ENCODE measurements at places on chromosomes 6 and 20. TPM values are rescaled to one million over a fixed set of nuclear protein-coding genes. Genes with fewer than 3 reads are reported as not detected.

- H3K4me3 ChIP-seq = no peak overlapping the region
- DNase-seq = no peak
- H3K27ac ChIP-seq = peak overlapping the region; percentile 56
Measured at GRCh38 chr6:14722001-14722562, 523.8 kb upstream of the JARID2 start.

- no peaks in the 10 kb centered on the region for H3K36me3 ChIP-seq
- no peak overlapping the region for H3K4me3 ChIP-seq
- no peaks in the 10 kb centered on the region for H3K27me3 ChIP-seq
- no peaks in the 10 kb centered on the region for H3K4me1 ChIP-seq
- DNase-seq = no peak
Measured at GRCh38 chr6:116004841-116005815, 55.6 kb downstream of the FRK start.

DNA sequence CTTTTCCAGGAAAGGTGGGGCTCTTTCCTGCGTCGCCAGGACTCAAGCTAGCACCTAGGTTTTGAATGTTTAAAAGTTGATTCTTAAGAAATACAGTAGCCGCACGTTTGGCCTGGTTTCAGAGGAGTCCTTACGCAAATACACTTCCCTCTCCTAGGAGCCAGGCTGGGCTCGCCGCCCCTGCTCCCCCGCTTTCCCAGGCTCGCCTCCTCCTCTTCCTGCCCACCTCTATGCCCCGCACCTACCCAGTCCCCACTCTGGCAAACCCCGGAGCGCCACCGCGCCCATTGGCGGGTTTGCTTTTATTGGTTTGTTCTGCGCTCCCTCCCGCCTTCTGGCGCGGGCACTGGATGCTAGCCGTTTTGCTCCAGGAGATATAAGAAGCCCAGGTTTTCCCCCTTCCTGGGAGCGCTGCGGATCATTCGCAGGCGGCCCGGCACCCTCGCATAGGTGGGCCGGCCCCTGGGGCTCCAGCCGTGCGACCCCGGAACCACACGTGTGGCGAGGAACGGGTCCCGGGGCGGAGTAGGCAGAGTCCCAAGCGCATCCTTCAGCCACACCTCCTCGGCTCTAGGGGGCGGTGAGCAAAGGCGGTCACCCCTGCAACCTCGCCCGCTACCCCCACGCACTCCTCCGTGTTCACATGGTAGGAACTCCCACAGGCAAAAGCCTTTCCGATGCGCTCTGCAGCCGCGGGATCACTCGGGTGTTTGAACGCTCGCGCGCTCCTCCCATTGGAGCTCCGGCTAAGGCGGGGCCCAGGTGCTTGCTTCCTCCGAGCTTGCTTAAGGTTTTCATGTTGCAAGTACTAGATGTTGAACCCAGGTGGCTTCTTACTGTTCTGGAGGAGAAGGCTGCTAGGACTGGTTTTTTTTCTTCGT is 119.0 kb downstream of the RTN4IP1 start:
- peak overlapping the region; percentile 91 for H3K4me3 ChIP-seq
- peaks cover 33% of the 10 kb centered on the region for H3K4me1 ChIP-seq
- peak; percentile 65 for DNase-seq
- H3K27me3 ChIP-seq = peaks cover 4% of the 10 kb centered on the region
- no peak overlapping the region for H3K27ac ChIP-seq

DNA sequence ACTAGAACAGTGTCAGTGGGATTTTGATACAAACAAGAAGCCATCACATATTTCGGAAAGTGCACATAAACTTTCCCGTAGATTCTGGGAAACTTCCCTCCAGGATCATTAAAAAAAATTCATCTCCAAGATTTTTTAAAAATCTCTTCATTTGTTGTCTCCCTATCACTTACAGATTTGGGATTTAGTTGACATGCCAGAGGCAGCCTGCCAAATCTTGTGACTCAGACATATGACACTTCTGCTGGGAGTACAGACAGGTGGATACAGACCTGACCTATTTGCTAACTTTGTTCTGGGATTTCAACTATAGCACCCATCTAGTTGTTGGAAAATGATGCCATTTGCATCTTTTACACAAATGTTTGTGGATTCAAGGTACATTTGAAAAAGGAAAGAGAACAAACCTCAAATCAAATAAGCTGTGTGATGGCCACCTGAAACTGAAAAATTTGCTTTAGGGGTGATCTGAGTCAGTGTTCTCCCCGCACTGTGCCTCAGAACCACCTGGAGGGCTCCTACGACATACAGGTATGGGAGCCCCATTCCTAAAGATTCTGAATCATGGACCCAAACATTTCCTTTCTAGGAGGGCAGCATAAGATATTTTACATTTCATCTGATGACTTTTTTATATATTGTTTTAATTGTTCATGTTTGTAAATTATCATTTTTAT is 21.9 kb upstream of the CD2AP start:
- H3K4me1 ChIP-seq = no peaks in the 10 kb centered on the region
- H3K36me3 ChIP-seq = no peaks in the 10 kb centered on the region
- no peak for DNase-seq
- H3K27me3 ChIP-seq = peaks cover 3% of the 10 kb centered on the region
- no peak overlapping the region for H3K27ac ChIP-seq
- no peak overlapping the region for H3K4me3 ChIP-seq

- DNase-seq = no peak
- H3K36me3 ChIP-seq = no peaks in the 10 kb centered on the region
- no peak overlapping the region for H3K4me3 ChIP-seq
Measured at GRCh38 chr20:50286609-50287008, 96.0 kb downstream of the CEBPB start.

DNA sequence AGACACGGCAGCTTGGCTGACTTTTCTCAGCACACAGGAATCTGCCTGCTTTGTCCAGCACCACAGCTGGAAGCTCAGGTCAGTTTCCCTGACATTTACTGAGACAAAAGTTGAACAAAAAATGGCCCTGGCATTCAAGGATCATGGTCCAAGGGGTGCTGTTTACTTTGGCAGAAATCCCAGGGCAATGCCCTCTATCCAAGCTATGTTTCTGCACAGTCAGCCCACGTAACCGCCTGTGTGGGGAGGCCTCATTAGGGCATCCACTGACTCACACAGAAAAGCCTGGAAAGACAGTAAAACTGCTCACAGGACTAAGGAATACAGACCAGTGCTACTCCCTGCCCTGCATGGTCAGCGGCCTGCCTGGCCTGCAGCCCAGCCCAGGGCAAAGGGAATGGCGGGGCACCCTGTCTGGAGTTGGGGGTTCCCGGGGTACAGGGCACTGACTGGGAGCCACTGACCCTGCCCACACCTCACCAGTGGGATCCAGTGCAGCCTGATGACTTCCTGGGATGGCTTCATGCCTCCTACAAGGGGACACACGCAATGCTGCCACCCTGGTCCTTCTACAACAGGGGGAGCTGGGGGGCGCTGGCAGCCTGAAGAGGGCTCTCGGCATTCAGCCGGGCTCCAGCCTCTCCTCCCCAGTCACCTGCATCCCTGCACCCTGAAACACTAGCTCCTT is 77.1 kb downstream of the NINL start:
- no peaks in the 10 kb centered on the region for H3K36me3 ChIP-seq
- no peak overlapping the region for H3K27ac ChIP-seq
- H3K4me1 ChIP-seq = no peaks in the 10 kb centered on the region
- no peak for DNase-seq

DNA sequence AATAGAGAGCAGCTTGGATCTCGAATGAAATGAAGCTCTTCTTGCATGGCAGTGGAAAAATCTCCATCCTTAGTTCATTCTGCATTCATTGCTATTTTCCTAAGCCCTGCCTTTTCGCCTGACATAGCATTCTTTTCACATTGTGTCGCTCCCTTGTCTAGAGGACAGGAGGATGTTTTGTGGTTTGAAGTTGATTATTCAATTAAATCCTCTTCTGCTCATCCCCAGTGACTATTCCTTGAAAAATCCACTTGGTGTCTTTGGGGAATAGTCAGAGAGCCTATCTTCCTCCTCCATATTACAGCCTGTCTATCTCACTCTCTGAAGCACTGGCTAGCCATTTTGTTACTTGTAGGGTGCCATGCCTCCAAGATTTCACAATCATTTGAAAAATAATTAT is 161.2 kb downstream of the KLHL32 start:
- H3K36me3 ChIP-seq = no peaks in the 10 kb centered on the region
- no peak overlapping the region for H3K27ac ChIP-seq
- no peaks in the 10 kb centered on the region for H3K27me3 ChIP-seq

DNA sequence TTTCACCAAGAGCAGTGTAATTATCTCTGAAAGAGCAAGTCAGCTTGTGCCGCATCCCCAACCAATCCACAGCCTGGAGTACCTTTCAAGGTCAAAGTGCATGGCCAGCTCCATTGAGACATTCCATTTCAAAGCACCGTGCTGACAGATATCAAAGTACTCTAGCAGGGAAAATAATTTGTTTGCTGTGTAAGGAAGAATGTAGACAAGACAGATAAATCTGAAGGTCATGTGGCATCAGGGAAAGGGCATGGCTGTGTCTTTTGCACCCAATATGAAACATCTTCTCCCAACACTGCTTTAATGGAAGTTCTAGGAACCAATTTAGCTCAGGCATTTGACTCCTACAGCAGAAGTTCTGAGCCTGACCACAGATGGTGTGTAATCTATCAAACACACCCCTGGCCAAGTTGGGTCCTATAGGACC is 242.7 kb upstream of the TAB2 start:
- H3K27ac ChIP-seq = no peak overlapping the region
- H3K36me3 ChIP-seq = no peaks in the 10 kb centered on the region
- no peak overlapping the region for H3K4me3 ChIP-seq
- no peaks in the 10 kb centered on the region for H3K4me1 ChIP-seq
- H3K27me3 ChIP-seq = no peaks in the 10 kb centered on the region

- no peaks in the 10 kb centered on the region for H3K27me3 ChIP-seq
- no peaks in the 10 kb centered on the region for H3K4me1 ChIP-seq
- no peak for DNase-seq
- no peak overlapping the region for H3K4me3 ChIP-seq
- H3K36me3 ChIP-seq = peaks cover 3% of the 10 kb centered on the region
Measured at GRCh38 chr6:17656092-17656491, 50.6 kb downstream of the NUP153 start.

DNA sequence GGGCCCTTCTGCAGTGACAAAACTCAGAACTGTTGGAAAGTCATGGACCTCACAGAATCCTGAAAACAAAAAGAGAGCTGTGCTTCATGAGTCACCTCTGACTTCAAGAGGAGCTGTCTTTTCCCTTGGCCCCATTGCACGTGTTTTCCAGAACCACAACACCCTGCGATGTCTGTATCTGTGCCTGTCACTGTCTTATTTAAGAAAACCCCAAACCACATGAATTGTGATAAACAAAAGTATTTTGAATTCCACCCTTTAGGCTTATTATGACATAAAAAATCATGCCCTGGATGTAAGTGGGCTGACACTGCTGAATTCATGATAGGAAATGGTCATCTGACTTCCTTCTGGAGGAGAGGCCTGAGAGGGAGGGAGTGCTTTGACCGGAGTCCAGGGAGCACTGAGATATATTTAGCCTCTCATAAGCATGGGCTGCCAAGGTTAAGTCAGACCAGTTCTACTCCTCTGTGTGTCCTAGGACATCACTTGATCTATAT is 96.4 kb upstream of the DUSP22 start:
- peaks cover 34% of the 10 kb centered on the region for H3K4me1 ChIP-seq
- no peaks in the 10 kb centered on the region for H3K27me3 ChIP-seq
- H3K4me3 ChIP-seq = no peak overlapping the region
- H3K36me3 ChIP-seq = no peaks in the 10 kb centered on the region
- H3K27ac ChIP-seq = no peak overlapping the region

- H3K4me3 ChIP-seq = no peak overlapping the region
- DNase-seq = no peak
- H3K27me3 ChIP-seq = no peaks in the 10 kb centered on the region
- no peaks in the 10 kb centered on the region for H3K4me1 ChIP-seq
- no peaks in the 10 kb centered on the region for H3K36me3 ChIP-seq
- no peak overlapping the region for H3K27ac ChIP-seq
Measured at GRCh38 chr6:109164331-109164730, 69.0 kb downstream of the CEP57L1 start.

GRCh38 chr6:18119236-18119635 is 3.2 kb downstream of the NHLRC1 start:
- no peak overlapping the region for H3K27ac ChIP-seq
- no peaks in the 10 kb centered on the region for H3K36me3 ChIP-seq
- peaks cover 16% of the 10 kb centered on the region for H3K4me1 ChIP-seq
- no peak overlapping the region for H3K4me3 ChIP-seq

GRCh38 chr6:82740072-82740471 is 325.6 kb downstream of the UBE3D start:
- no peak overlapping the region for H3K27ac ChIP-seq
- no peaks in the 10 kb centered on the region for H3K4me1 ChIP-seq
- no peak for DNase-seq

DNA sequence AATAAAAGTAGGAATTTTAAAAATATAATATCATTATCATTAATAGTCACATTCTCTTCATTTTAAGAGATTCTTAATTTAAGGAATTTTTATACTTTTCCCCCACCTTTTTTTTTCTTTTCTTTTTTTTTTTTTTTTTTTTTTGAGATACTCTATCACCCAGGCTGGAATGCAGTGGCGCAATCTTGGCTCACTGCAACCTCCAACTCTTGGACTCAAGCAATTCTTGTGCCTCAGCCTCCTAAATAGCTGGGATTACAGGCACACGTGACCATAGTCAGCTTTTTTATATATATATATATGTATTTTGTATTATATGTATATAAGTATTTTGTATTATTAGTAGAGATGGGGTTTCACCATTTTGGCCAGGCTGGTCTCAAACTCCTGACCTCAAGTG is 457.7 kb downstream of the CDKAL1 start:
- no peak overlapping the region for H3K4me3 ChIP-seq
- no peaks in the 10 kb centered on the region for H3K4me1 ChIP-seq
- H3K27ac ChIP-seq = no peak overlapping the region
- no peaks in the 10 kb centered on the region for H3K36me3 ChIP-seq
- no peaks in the 10 kb centered on the region for H3K27me3 ChIP-seq

DNA sequence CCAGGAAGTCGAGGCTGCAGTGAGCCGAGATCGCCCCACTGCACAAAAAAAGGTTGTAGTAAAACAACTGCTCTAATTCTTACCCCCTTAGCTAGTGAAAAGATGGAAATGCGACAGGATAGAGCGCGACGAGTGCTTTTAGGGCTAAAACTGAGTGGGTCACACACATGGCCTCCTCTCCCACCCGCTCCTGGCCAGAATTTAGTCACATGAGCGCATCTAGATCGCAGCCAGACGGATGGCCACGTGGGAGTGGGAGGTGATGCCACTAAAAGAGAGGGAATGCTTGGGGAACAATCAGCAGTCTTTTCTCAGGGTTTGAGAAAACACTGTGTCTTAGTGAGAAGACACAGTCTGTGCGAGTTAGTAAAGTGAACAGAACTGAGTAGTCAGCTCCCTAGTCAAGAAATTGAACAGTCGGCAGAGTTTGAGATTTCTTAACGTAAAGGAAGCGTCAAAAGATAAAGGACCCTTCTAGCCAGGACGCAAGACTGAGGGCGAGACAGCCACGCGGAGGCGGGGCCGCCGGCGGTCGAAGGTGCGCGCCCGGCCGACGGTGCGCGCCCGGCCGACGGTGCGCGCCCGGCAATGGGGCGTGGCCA is 664 bp upstream of the ACTR5 start:
- no peak for DNase-seq
- H3K36me3 ChIP-seq = no peaks in the 10 kb centered on the region
- peaks cover 9% of the 10 kb centered on the region for H3K4me1 ChIP-seq
- peak overlapping the region; percentile 40 for H3K4me3 ChIP-seq

SPEF1 gene
- total RNA-seq = not detected

LRRC73 gene
- total RNA-seq = 0.76 TPM

PMEPA1 gene
- 6.0 TPM for total RNA-seq

C6orf52 gene
- total RNA-seq = 1.5 TPM

LY6G6D gene
- not detected for total RNA-seq

OXT gene
- 1.5 TPM for total RNA-seq

DZANK1 gene
- 3.2 TPM for total RNA-seq

All from T-cell (primary cell).